ENCODE measurements at places on chromosomes 7 and 10.

DNA sequence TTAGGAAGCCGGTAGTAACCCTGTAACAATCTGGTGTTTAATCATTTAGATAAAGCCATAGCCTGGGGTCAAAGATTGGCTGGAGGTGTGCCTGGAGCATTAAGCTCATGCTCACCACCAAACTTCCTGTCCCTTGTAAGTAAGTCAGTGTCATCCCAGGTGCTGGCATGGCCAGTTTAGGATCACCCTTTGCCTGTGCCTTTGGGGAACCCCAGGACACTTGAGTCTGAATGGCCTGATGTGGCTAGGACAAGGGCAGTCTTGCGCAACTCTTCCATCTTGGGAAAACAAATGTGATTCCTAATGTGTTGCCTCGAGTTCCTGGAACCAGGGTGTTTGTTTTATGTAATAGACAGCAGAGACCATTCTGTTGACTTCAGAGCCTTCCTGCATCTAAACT lies 154.8 kb downstream of the GRK5 start:
- no peak for ATAC-seq

DNA sequence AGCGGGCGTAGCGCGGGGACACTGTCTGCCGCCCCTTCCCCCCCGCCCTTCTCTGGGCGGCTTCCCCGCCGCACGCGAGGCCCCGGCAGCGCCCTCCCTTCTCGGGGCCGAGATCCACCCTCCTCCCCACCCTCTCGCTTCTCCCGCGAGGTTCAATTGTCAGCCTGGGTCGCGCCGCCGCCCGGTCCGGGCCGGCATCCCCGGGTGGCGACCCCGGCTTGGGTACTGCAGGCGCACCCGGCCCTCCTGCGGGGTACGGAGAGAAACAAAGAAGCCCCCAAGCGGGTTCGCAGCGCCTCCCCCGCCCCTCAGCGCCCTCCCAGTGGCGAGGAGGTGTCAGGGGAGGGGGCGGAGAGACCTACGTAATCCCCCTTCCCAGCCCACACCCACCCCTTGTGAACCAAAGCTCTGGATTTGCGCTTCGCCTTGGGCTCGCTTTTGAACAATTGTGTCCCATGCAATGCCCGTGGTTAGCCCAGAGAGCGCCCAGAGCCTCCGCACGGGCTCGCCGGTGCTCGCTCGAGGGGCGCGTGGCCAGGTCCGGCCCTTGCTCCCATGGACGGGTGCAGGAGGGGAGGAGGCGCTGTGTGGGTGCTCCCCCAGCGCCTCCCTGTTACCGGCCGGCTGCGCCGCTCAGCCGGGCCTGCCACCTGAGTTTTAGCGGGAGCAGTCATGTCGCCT lies 634 bp downstream of the HECW1 start:
- no peak for ATAC-seq

GRCh38 chr7:1156782-1157535 lies 3.0 kb downstream of the ZFAND2A start:
- no peak for ATAC-seq

GRCh38 chr7:41391818-41392217 lies 311.1 kb downstream of the INHBA start:
- no peak for ATAC-seq

DNA sequence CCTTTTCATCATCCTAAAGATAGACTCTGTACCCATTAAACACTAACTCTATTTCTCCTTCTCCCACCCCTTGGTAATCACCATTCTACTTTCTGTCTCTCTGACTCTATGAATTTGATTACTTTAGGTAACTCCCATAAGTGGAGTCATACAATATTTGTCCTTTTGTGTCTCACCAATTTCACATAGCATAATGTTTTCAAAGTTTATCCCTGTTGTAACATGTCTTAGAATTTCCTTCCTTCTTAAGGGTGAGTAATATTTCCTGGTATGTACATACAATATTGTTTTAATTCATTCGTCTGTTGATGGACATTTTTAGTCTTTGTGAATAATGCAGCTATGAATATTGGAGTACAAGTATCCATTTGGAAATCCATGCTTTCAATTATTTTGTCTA lies 50.9 kb upstream of the CDCA7L start:
- no peak for ATAC-seq

DNA sequence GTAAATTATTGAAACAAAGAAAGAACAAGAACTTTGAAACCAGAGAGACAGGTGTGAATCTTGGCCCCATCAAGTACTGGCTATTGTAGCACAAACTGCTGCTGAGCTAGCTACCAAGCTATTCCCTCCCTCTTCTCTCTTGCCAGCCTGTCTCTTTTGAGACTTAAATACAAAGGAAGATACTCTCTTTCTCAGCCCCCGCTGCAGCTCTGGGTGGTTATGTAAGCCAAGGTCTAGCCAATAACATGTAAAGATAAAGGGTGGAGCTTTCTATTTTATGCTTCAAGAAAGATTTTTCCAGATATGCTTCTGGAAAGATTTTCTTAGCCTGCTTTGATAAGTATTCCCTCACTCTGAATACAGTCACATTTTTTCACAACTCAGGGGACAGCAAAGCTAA lies 17.2 kb downstream of the BAZ1B start:
- ATAC-seq, result no peak

DNA sequence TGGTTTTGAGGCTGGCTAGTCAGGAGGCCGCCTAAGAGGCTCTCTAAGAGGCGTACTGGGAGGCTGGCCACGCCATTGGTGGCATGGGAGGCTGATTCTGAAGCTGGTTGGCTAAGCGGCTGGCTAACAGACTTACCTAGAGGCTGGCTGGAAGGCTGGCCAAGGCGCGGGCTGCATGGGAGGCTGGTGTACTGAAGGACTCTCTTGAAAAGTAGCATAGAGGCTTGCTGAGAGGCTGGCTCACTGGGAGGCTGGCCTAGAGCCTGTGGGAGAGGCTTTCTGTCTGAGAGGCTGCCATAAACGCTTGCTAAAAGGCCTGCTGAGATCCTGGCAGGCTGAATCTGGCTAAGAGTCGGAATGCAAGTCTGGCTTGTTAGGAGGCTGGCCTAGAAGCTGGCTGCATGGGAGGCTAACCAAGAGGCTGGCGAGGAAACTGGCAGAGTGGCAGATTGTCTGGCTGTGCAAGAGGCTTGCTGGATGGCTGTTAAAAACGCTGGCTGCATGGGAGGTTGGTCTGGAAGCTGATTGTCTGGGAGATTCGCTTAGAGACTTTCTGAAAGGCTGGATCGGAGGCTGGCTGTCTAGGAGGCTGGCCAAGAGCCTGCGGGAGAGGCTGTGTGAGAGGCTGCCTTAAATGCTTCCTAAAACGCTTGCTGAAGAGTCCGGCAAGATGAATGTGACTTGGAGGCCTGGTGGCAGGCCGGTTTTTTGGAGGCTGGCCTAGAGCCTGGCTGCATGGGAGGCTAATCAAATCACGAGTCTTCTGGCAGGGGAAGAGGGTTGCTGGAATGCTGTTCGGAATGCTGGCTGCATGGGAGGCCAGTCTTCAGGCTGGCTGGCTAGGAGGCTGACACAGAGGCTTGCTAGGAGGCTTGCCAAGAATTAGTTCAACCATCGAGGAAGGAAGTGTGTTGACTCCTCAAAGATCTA lies 134.2 kb downstream of the OR13A1 start:
- ATAC-seq, result no peak

GRCh38 chr7:33155811-33156210 lies 26.4 kb downstream of the BBS9 start:
- no peak for ATAC-seq

DNA sequence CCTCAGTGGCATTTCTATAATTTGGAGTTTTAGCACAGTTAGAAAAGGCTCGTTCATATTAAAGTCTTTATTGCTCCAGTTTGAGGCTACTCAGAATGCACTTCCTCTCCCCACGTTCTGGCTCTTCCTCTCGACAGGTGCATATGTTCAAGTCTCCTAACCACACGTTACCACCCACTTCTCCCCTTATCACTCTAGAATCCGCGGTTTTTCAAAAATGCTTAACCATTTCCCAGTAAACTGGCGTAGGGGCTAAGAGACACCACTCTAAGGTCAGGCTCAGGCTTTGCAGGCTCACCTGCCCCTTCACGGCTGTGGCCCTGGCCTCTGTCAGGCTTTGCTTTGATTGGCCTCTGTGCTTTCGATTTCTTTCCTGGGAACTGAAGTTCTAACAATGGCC lies 383.6 kb downstream of the GLRX3 start:
- ATAC-seq, result no peak

DNA sequence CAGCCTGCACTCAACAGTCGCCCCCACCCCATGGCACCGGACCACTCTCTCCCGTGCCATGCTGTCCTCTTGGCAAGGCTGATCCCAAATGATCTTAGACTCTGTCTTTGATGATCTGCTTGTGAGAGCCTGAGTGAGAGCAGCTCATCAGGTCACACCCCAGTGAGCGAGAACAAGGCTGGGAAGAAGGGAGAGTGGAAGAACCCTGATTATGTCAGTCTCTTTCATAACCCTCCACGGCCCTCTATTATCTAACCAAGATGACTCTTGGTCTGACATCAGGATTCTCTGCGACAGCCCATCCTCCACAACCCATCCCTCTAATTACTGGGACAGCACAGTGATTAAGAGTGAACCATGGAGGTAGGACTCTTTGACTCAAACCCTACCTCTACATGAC lies 53.1 kb upstream of the C7orf33 start:
- no peak for ATAC-seq

DNA sequence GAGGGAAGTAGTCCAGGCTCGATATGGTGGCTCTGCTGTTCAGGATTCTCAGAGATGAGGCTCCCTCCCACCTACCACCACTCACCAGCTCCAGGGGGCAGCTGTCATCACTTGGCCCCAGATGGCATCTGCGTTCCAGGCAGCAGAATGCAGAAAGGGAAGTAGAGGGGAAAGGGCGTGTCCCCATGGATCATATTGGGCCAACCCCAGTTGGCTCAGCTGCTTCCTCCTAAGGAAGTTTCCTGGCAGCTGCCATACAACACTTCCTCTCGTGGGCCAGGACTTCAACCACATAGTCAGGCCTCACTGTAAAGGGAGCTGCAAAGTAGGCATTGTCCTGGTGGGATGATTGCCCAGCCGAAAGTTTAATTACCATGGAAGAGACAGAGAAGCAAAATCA lies 1.6 kb upstream of the TEX36 start:
- ATAC-seq, result no peak

GRCh38 chr7:39758234-39758970 lies 135.0 kb downstream of the RALA start:
- ATAC-seq, result no peak

DNA sequence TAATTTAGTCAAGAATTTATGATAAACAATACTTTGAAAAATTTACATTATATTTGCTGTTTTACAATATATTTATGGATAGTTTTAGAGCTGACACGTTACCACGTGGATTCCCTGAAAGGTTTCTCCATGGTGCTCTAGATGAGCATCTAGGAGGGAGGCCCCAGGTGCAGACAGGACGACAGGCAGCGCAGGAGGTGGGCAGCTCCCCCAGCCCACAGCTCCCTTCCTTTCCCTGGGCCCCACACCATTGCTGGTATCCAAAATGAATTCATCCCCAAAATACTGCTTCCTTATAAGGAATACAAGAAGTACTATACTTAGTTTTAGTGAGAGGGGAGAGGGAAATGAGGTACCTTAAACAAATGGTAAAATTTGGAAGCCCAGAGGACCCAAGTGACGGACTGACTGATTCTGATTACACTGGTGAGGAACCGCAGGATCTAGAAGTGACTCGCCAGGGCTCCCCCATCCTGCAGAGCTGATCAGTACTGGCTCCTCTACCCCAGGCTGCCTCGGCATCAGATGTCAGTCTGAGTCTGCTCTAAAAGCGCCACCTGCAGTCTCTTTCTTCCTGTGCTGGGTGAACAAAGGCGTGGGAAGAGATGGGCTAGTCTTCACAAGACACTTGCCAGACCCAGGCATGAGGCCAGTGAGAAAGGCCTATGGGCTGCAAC lies 89.2 kb downstream of the DLG5 start:
- ATAC-seq, result peak; percentile 91

DNA sequence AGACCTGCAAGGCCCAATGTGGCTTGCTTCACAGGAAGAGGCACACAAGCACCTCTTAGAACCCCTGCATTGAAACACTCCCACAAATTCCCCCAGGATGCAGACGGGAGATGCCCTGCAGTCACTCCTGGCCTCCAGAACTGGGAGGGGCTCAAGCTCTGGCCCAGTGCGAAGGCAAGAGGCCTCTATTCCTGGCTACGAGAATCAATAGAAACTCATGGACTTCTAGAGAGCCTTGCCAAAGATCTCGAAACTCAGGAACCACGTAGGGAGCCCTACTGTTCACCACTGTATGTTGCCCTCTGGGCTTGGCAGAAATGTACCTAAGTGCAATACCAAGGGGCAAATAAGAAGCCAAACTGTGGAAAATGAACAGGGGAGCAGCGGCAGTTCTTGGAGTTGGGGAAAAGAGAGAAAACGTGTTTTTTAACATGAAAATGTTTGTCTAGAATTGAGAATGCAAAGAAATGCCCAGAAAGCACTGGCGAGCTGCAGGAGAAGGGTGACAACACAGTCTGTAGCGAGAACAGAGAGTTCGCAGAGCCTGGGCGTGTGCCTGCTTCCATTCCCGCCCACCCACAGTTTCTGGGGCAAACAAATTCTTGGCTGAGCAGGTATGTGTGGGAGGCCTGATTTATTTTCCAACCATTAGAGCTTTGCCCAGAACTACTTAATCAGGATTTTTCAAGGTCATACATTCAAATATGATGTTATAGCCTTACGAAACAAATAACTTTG lies 260.5 kb upstream of the KLF14 start:
- no peak for ATAC-seq

DNA sequence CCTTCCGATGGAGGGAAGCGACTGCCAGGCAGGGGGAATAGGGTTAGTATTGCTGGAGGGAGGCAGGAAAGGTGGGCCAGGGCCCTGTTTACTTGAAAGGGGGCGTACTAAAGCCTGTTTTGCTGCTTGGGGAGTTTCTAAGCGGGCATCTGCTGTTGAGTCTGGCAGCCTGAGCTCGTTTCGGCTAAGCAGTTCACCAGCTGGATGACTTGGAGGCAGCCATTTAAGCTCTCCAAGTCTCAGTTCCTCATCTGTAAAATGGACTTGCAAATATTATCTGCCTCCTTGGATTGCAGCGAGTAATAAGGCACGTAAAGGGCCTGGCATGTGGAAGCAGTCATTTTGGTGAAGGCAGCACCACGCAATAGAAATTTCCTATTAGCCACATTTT lies 44.0 kb downstream of the LDB3 start:
- ATAC-seq, result peak; percentile 14

GRCh38 chr10:77844713-77845445 lies 81.7 kb downstream of the DLG5 start:
- no peak for ATAC-seq

GRCh38 chr7:45568536-45569289 lies 5.5 kb upstream of the ADCY1 start:
- ATAC-seq, result peak; percentile 16
